SIG-M5 (cell line): ENCODE measurements at places on chromosomes 4 and X.

GRCh38 chrX:105723966-105724735 lies 98.2 kb upstream of the NRK start:
- no peak for DNase-seq

GRCh38 chr4:8419222-8420041 lies 21.1 kb downstream of the ACOX3 start:
- no peak for DNase-seq

DNA sequence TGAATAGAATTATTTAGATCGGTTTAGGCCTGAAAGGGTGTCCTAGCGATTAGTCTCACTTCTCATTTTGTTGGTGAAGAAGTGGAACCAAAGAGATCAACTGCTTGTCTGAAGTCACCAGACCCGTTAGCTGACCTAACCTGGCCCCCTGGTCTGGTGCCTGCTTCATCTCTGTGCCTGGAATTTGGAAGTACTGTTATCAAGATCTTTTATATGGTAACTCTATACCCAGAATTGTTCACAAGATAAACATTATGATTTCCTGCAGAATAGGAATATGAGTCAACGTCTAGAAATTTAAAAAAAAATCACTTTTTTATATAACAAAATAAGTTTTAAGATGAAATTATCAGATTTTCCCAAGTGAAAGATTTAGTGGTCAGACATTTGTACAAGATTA lies 37.2 kb downstream of the LRP2BP start:
- no peak for DNase-seq

- no peak for DNase-seq
Observed at GRCh38 chrX:39667736-39668482, 429.8 kb downstream of the BCOR start.
